ENCODE measurements at places on chromosomes 1 and 21.

DNA sequence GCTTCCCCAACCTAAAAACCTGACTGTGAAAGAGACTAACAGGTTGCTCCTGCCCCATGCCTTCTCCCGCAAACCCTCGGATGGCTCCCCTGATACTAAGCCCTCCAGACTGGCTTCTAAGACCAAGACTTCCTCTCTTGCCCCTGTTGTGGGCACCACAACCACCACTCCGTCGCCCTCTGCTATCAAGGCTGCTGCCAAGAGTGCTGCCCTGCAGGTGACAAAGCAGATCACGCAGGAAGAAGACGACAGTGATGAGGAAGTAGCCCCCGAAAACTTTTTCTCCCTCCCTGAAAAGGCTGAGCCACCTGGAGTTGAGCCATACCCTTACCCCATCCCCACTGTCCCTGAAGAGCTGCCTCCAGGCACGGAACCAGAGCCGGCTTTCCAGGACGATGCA lies 19.3 kb downstream of the PRCC start:
- DNase-seq: no peak

DNA sequence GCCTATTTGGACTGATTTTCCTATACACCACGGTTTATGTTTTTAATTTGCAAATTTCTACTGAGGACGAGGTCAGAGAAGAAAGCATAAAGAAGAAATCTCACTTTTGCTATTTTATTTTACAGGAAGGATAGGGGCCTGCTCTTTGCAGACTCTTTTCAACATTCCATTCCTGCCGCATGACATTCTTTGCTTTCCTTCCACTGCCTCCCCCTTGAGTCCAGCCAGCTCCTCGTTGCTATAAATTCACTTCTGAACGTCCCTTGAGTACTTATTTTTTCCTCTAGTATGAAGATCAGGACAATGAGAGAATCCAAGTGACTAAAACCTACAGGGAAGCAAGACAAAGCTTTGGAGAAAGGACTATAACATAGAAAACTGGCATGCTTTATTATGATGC lies 53.4 kb upstream of the PTGFR start:
- DNase-seq: no peak

DNA sequence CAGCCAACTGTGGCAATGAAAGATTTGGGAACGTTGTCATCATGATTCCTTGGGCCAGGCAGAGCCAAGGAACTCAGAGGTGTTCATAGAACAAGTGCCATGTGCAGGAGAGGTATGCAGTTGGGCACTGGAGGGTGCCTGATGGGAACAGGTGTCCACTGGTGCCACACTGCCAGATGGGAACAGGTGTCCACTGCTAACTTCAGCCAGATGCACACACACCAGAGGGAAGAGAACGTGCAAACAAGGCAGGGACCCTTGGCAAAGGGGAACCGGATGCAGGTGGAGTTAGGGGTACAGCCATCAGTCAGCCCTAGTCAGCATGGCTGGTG lies 13.5 kb downstream of the OLFML2B start:
- no peak for DNase-seq

DNA sequence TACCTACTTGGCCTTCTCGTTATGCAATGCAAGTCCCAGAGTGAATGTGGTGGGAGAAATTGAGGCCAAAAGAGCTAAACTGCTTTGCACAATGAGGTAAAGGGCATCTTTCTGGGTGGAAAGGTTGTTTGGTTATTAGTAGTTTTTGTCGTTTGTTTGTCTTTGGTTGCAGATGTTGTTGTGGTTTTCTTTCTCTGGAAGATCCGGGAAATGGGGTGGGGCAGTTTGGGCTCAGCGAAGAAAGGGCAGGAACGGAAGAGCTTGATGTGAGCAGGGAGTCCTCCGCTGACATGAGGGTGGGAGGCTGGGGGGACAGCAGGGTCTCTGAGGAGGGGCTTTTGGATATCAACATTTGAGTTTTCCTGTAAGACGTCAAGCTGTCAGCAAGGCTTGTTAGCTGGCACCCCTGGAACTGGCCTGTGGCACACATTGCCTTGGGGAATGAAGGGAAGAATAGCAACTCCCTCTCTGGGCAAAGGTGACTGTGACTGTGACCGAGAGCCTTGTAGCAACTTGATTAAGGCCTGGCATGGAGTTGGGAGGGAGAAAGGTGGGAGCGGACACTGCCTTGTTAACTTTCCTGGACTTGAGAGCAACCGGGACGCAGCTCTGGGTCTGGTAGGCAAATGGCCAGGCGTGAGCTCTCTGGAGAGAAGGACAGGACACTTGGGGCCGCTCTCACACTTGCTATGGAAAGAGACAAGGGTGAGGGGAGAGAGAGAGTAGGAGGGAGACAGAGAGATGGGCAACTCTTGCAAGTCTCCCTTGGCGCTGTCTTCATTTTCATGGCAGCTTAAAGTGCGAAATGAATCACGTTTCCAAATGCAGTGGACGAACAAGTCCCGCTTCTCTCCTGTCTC lies 15.4 kb upstream of the OPRD1 start:
- no peak for DNase-seq

DNA sequence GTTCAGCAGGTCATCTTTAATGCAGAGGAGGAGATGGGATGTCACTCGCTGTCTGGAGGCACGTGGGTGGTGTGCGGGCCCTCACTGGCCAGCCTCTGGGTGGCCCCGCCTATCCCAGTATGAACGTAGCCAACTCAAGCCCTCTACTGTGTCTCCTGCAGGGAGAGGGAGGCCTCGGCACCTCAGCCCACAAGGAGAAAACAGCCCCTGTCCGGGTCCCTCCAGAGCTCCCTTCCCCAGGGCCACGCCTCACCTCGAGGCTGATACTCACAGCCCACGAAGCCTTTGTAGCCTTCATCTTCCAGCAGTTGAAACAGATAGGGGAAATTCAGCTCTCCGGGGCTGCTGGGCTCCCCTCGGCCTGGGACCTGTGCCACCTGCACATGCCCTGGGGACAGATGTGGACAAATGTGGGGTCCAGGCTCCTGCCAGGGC lies 2.6 kb downstream of the HYI start:
- no peak for DNase-seq

DNA sequence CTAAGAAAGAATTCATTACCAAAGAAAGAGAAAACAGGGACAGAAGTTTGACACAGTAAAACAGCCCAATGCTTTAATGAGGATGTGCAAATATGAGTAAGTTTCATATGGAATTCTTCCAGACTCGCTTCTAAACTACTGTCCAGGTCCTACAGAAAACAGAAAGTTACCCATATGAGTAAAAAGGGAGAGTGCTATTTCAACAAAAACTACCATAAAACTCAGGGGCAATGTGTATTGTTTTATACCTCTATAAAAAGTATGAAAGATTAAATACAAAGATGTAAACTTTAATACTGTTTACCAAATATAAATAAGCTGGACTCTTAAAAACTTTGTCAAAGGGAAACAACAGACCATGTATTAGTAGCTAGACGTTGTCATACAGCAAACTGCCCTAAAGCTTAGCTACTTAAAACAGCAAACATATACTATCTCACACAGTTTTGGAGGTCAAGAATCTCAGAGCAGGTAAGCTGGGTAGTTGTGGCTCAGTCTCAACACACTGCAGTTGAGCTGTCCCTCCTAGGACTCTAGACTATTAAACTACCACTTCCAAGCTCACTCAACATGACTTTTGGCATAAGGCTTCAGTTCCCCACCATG lies 174.9 kb downstream of the COP1 start:
- no peak for DNase-seq

GRCh38 chr21:31991356-31992331 lies 118.8 kb downstream of the HUNK start:
- no peak for DNase-seq

DNA sequence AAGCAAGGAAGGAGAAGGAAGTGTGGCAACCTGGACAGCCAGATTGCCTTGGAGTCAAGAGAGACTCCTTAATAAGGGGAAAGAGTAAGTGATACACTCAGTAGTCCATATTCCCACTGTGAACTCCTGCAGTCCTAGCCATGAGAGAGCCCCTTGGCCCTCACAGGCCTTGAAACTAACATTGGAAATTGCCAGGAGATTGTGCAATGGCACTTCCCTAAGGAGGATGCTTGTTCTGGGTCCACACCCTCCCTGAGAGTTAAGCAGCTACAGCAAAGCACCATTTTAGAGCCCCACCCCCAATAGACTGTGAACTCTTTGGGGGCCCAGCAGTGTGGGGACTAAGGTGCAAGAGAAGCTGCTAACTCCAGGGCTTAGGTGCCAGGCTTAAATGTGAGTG lies 367.7 kb upstream of the CAMK1G start:
- no peak for DNase-seq

DNA sequence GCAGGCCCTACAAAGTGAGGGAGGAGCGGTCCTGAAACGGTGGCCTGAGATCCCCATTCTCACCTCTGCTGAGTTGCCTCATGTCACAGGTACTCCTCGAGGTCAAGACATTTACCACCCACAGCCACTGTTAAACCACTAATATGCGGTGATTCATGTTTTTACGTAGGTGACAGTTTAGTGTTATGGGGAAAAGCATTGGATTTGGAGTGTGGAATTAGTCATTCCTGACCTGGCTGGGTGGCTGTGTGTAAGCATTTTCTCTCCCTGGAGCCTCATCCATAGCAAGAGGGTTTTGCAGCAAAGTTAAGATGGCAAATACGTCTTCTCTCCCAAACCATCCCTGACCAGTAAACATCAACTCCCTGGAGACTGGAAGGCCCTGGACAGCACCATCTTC lies 57.8 kb upstream of the KCNJ6 start:
- no peak for DNase-seq

DNA sequence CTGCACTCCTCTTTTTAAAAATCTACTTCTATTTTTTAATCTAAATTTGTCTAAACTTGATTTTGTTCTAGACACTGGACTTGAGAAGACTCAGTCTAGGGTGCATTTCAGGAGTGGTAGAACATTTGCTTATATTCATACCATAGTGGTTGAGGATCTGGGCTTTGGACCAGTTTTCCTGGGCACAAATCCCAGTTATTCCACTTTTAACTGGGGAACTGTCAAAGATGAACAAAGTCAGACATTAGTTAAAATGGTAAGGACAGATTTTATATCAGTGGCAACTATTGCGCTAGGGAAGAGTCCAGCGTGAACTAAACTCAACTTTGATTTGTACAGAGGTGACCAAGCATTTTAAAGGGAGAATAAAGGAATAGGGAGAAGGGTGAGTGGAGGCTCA lies 102.4 kb downstream of the FMN2 start:
- DNase-seq: no peak

DNA sequence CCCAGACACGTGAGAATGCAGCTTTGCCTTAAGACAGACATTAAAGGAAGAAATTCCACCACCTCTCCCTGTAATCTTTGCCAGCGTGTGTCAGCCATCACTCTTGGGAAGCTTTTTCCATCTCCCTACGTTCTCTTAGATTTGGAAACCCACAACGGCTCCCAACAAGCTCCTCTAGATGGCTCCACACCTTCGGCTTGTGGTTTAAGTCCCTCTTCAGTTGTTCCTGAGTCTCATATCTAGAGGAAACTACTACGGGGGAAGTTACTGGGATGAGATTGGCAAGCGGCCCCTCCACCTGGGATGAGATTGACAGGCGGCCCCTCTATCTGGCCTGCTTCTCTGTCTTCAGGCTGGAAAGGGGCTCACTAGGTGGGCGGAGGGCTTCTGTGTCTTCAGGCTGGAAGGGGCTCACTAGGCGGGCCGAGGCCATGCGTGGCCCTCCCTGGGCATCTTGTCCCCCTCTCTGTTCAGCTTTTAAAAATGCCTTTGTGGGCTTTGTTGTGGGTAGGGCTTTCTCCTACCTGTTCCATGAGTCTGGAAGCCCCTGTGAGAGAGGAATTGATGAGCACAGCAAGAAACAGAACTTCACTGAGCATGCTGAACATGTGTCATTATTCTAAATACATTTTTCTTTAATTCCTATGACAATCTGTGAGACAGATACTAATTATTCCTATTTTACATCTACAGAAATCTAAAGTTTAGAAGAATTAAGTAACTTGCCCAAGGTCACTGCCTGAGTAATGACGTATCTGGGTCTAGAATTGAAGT lies 670.5 kb downstream of the KIF26B start:
- no peak for DNase-seq
